ENCODE measurements at places on chromosomes 6 and 20. TPM values are rescaled to one million over a fixed set of nuclear protein-coding genes. Genes with fewer than 3 reads are reported as not detected.

DNA sequence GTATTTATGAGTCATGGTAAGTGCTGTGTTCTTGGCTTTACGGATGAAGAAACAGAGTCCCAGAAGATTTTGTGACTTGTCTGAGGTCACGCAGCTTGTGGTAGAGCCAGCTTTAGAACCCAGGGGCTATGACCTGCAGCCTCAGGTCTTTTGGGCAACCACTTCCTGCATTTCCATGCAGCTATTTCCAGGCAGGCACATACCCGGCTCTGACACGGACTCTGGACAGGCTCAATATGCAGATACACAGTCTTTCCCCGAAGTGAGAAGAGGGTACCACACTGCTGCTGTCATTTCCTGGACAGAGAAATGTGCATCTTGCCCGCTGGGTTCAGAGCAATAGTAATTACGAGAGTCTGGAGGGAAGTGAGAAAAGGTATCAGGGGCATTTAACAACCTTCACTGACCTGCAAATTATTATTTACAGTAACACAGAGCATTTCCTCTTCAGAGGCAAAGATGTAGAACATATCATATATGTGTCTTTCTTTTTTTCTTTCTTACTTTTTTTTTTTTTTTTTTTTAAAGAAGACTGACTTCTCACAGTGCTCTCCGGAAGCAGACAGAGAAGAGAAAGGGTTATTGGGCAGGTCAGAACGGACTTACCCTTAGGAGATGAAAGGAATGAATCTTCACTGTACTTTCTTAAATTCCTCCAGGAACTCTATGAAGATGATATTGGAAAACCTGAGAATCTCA is 185.1 kb downstream of the CLIC5 start:
- no peak for DNase-seq

DNA sequence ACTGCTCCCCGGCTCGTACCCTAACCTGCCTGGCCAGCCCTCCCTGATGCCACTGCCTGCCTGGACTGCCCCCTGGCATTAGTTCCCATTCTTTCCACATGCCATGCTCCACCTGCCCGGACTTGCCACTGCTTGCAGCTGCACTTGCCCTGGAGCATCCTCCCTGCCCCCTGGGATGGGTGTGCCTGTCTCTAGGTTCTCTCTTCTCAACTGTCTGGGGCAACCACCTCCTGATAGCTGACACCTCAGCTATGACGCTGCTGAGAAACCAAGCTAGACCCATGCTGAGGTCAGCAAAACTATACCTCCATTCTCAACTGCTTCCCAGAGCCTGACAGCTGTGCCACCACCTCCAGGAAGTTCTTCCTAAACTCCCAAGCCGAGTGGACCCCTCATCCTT is 72.1 kb downstream of the PERP start:
- no peak for DNase-seq

DNA sequence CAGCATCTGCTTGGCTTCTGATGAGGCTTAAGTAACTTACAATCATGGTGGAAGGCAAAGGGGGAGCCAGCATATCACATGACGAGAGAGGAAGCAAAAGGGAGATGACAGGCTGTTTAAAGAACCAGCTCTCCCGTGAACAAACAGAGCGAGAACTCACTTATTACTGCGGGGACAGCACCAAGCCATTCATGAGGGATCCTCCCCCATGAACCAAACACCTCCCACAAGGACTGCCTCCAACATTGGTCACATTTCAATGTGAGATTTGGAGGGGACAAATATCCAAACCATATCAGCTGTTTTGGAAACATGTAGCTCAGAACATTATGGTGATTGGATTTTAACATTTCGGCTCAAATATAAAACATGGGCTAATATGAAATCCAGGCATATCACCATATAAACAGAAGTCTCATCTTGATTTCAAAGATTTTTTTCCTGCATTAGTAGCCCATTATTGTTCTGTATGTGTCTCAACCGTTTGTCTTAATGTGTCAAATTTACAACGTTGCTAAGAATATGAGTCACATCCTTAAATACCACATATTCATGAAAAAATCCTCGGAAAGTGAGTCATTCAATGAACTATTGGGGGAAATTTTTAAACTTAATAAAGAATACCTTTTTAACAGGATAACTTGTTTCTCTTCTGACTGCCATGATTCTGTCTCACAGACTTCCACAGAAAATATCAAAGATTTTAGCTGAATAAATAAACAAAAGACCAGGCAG is 894.3 kb downstream of the TFAP2A start:
- no peak for DNase-seq

DNA sequence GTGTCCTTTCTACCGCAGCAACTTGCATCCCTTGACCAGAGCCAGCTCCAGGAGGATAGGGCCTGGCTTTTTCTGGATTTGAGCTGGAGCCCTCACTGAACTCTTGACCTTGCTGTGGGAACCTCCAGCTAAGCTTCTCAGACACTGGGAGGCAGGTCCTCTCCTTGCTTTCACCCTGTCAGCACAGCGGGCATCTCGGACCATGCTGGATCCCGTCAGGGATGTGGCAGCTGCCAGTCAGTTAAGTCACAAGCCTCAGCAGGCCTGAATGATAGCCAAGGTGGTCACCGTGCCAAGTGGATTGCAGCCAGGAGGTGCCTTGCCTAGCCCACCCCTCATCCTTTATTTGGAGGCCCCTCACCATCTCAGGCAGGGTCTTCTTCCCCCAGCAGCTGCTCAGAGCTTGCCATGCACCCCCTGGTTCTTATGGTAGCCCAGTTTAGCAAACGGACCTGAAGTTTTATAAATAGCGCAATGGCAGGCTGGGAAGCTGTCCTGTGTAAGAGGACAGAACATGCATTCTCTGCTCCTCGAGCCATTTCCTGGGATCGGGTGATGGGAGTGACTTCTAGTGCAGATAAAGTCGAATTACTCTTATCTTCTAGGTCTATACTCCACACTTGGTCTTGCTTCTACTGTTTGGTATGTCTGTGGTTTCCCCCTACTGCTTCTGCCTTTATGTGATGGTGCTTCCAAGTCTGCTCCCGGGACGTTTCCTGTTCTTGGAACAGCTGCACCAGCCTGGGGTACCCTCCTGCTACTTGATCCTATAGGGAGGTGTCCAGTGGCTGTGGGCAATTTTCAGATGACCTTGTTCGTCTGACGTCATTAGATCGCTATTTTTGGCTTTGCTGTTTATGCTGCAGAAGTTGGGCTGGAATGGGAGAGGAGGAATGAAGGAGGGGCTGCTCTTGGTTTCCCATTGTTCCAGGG is 7.1 kb upstream of the MYLK2 start:
- DNase-seq, result peak; percentile 47

DNA sequence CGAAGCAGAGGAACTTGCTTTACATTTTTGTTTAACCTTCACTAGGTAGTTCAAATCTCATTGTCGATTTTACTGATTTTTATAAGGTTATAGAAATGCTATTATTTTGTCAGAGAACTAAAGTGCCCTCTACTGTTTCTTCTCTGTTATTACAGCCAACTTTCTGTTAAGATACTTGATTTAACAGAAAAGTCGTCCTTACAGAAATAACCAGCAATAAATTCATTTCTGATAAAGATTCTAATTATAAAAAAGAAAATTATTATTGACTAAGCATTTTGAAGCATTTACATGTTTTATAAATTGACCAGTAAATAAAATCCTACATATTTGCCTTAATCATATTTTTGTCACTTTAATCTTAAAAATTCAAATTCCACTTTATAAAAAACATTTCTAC is 60.8 kb downstream of the OGFRL1 start:
- DNase-seq, result no peak

DNA sequence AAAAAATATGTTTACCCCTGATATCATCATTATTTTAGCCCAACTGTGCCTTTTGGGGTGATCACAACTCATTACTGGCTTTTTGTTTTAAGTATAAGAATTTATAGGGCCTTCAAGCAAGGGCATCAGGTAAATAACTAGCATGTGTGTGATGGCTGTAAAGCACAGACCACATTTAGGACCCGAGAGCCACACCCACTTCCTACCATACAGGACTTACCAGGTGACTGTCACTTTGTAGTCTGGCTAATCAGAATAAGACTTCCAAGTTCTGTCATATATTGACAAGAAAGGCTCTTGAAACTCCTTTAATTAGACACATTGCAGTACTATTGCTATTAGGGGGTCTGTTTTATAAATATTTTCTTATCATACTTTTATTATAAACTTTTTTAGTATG is 31.1 kb downstream of the TMEM242 start:
- no peak for DNase-seq

GRCh38 chr6:53179961-53180651 is 31.5 kb upstream of the GCM1 start:
- no peak for DNase-seq

GRCh38 chr20:24918579-24919566 is 30.2 kb upstream of the CST7 start:
- DNase-seq, result no peak

GRCh38 chr6:155561966-155562364 is 106.3 kb upstream of the NOX3 start:
- no peak for DNase-seq

DNA sequence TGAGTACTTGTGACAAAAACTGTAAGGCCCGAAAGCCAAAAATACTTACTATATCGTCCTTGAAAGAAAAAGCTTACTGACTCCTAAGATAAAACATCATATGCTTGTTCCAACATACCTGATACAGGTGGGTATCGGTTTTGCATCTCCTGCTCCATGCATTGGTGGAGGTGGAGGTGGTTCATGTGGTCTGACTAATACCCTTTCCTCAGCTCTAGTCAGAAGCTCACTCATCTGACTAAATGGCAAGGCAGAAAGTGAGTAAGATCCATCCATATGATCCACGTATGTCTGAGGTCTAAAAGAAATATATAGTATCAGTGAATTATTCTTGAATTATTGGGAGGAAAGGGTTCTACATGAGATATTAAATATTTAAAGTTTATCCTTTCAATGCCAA is 76.2 kb downstream of the WASF1 start:
- no peak for DNase-seq

- DNase-seq, result no peak
Measured at GRCh38 chr6:8499540-8499939, 64.2 kb upstream of the SLC35B3 start.

DNA sequence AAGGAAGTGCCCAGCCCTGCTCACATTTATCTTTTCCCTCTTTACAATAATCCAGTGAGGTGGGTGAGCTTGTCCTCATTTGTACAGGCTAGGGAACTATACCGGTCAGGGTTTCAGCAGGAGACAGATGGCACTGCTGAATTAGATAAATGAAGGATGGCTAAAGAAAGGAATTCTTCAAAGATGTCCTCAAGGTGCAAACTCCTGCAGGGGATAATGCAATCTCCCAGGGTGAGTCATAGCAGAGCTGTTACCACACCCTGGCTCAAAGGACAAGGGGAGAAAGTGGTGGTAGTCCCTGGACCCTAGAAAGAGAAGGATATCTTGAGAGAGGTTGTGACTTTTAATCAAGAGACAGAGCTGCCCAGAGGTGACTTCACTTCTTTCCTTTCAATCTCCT is 66.7 kb downstream of the RFPL4B start:
- DNase-seq, result no peak

GRCh38 chr20:51271931-51272330 is 249.0 kb upstream of the KCNG1 start:
- no peak for DNase-seq

- no peak for DNase-seq
Measured at GRCh38 chr6:26327450-26328264, 37.3 kb upstream of the BTN3A2 start.

DNA sequence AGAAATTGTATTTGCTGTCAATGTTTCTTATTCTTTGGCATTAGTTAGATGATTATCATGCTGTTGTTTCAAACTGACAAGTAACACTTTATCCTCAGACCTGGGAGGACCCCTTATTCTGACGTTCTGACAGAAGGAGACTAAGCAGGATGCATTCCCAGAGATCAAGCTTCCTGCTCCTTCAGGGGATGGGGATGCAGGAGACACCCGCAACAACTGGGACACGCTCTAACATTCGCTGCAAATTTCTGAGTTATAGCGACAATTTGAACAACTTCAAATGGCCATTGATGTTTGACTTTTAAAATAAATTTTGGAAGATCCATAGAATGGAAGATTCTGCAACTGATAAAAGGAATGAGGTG is 69.0 kb upstream of the ZNF184 start:
- no peak for DNase-seq

DNA sequence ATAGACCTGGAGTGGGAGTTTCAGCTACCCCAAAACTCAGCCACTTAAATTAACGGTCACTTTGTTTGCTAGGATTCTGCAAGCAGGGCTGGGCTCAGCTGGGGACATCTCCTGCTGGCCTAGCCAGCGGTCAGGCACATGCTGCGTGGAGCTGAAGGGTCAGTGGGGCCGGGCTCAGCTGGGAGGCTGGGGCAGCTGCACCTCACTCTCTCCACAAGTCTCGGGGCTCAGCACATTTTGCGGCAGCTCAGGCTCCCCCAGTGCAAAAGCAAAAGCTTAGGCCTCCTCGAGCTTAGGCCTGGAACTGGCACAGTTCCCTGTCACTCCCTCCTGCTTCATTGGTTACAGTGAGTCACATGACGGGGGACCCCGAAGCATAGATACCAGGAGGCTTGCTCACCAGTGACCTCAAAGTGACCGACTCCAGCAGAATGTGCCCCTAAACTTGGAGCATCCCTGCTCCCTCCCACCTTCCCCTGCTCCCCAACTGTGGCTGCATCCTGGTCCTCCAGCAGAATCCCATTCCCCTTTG is 80.6 kb upstream of the CST7 start:
- no peak for DNase-seq

DNA sequence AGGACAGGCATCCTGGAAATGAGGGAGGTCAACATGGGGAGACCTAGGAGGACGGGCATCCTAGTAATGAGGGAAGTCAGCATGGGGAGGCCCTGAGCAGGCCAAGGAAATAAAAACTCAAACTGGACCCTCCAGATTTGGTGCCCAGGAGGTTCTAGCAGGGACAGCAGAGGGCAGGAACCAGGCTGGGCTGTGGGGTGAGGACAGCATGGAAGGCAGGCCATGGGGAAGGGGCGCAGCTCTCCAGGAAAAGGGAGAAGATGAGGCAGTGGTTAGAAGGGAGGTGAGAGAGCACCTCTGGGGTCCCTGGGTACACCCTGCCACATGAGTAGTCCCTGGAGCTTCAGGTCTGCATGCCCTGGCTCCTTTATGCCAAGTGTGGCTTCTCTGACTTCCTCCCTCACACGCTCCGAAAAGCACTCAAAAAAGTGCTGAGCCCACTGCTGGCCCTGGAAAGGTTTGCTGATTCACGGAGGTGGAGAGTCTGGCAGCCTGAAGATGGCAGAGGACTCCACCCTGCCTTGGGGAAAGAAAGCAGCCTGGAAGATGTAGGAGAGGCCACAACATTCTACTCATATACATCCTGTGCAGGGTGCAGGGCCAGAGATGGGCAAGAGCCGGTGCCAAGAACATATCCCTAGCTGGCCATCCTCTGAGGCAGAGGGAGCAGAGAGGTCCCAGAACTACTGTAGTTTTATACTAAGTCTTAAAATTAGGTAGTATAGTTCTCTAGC is 154.9 kb downstream of the MRPL14 start:
- no peak for DNase-seq

- no peak for DNase-seq
Measured at GRCh38 chr6:38173909-38174308, 354.4 kb downstream of the ZFAND3 start.

SIM1 gene
- not detected for total RNA-seq

TBXT gene
- not detected for total RNA-seq

NKAIN2 gene
- total RNA-seq, result 0.22 TPM

TOP1 gene
- 20.6 TPM for total RNA-seq

FAM110A gene
- 1.9 TPM for total RNA-seq

SIRPA gene
- 19.5 TPM for total RNA-seq

MMP24 gene
- total RNA-seq, result 0.13 TPM

MYB gene
- 0.22 TPM for total RNA-seq

SLC35D3 gene
- not detected for total RNA-seq

HLA-DOA gene
- total RNA-seq, result 1.2 TPM

MAPK14 gene
- 29.3 TPM for total RNA-seq

NDUFAF4 gene
- 101 TPM for total RNA-seq

NKX2-2 gene
- not detected for total RNA-seq

STAU1 gene
- total RNA-seq, result 49.1 TPM
